ENCODE measurements at places on chromosomes 6 and 20. TPM values are rescaled to one million over a fixed set of nuclear protein-coding genes. Genes with fewer than 3 reads are reported as not detected.

DNA sequence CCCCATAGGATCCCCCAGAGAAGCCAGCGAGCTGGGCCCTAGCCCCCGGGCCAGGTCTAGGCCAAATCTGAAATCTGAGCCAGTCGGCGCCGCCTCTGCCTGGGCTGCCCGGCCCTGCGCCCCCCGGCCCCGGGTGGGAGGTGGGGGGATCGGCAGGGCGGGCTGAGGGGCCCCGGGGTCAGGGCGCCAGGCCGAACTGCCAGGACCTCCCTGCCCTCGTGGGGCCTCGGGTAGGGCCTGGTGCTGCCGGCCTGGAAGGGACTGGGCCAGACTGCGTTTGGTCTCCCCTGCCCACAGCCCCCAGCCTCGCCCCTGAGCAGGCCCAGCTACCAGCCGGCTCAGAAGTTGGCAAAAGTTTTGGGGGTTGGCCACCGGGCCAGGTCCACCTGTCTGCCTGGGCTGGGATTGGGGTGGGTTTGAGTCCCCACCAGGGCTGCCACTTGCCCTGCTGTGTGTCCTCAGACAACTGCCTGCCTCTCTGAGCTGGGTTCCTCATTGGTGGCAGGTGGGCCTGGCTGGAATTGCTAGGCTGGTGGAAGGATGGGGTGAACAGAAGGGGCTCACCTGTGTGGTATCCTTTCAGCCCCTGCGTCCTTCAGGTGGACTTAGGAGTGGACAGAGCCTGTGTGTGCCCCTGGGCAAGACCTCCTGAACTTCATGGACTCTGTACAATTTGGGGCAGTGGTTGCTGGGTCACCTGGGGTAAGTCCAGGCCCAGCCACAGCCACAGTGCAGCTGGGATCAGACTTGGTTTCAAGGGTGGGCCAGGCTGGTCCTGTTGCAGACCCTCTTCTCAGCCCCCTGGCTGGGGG is 801 bp downstream of the SRC start:
- no peak for DNase-seq
- no peak overlapping the region for H3K27ac ChIP-seq
- peaks cover 22% of the 10 kb centered on the region for H3K4me1 ChIP-seq
- H3K4me3 ChIP-seq, result no peak overlapping the region
- H3K36me3 ChIP-seq, result no peaks in the 10 kb centered on the region
- H3K27me3 ChIP-seq, result no peaks in the 10 kb centered on the region

DNA sequence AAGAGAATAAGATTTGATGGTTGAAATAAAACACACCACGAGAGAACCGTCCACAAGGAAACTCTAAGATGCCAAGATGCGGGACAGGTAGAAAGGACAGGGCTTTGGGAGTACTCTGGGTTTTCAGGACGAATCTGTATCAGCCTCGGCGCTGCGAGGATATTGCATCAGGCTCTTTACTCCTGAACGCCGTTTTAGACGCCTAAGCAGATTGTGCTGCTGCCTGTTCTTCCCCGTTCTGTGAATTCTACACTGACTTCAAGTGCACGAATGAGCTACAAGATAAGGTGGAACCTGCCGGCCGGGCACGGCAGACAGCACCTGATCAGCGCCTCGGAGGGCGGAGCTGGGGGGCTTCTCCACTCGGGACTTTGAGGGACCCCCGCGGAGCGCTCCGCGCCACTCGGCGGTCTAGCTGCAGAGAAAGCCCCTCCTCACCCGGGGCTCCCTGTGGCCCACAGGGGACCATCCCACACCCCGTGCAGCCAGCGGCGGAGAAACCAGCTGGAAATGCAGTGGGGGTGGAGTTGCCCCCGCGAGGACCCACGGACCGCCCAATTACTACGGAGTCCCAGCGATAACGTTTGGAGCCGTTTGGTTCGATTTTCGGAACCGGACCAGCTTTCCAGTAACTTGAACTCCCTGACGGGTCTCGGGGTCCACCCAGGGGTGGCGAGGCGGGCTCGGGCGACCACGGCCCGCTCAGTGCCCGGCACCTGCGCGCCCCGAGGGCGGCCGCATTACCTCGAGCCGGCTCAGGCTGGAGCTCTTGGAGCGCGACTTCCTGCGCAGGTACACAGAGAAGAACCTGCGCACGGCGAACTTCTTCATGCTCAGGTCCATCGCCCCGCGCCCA is 646 bp downstream of the RPS6KA2 start:
- no peak overlapping the region for H3K27ac ChIP-seq
- H3K27me3 ChIP-seq, result peaks cover 63% of the 10 kb centered on the region
- peaks cover 21% of the 10 kb centered on the region for H3K4me1 ChIP-seq
- H3K36me3 ChIP-seq, result no peaks in the 10 kb centered on the region
- peak overlapping the region; percentile 75 for H3K4me3 ChIP-seq

DNA sequence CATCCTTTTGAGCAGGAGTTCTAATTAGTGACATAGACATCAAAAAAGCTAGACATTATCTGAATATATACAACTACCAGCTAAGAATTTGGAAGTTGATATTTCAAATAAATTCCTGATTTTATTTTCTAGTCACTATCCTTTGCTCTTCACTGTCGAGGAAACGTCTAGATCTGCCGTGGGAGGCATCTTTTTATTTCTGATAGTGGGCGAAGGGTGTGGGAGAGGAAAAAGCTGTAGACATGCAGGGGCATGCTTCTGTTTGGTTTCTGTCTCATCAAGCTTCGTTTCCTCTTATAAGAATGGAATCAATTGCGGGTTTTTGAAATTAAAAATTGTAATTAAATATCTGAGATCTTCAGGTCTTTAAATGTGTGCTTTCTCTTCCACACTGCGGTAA is 16.2 kb upstream of the C6orf118 start:
- H3K4me3 ChIP-seq, result no peak overlapping the region
- no peaks in the 10 kb centered on the region for H3K4me1 ChIP-seq
- H3K27ac ChIP-seq, result no peak overlapping the region
- no peaks in the 10 kb centered on the region for H3K27me3 ChIP-seq
- DNase-seq, result no peak

DNA sequence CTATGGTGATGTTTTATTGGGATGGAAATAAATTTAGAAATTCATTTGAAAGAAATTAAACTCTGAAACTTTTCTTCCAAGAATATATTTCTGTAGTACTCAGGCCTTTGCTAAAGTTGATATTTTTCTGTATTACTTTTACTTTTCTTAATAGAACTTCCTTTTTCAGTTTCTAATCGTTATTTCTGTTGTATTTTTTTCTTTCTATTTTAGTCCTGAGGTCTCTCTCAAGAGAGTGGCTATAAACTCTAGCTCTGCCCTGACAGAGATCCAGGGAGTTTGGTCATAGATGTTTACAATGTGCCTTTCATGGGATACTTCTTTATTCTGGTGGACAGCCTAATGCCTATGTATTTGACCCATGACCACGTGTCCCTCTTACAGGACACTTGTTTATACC is 51.0 kb downstream of the OR2B6 start:
- H3K27me3 ChIP-seq, result peaks cover 12% of the 10 kb centered on the region
- no peak for DNase-seq
- H3K4me1 ChIP-seq, result peaks cover 5% of the 10 kb centered on the region
- H3K36me3 ChIP-seq, result no peaks in the 10 kb centered on the region
- no peak overlapping the region for H3K27ac ChIP-seq

The CD93 gene
- total RNA-seq, result 0.04 TPM

DNA sequence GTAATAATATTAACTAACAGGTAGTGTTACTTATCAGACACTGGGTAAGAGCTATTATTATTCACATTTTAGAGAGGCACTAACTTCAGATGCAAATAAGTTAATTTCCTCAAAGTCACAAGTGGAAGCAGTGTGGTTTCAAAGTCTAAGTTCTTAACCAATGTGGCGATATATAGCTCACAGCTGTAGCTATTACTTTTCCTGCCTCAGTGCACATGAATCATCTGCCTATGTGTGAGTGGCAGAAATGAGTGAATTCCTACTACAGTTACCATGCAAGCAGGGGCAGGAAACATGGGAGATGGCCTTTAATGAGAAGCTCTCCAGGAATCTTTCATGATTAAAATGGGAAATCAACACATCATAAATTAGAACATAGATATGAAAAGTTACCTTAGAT is 126.2 kb upstream of the EYA4 start:
- no peak overlapping the region for H3K4me3 ChIP-seq
- H3K4me1 ChIP-seq, result no peaks in the 10 kb centered on the region
- H3K27ac ChIP-seq, result no peak overlapping the region
- H3K27me3 ChIP-seq, result no peaks in the 10 kb centered on the region

DNA sequence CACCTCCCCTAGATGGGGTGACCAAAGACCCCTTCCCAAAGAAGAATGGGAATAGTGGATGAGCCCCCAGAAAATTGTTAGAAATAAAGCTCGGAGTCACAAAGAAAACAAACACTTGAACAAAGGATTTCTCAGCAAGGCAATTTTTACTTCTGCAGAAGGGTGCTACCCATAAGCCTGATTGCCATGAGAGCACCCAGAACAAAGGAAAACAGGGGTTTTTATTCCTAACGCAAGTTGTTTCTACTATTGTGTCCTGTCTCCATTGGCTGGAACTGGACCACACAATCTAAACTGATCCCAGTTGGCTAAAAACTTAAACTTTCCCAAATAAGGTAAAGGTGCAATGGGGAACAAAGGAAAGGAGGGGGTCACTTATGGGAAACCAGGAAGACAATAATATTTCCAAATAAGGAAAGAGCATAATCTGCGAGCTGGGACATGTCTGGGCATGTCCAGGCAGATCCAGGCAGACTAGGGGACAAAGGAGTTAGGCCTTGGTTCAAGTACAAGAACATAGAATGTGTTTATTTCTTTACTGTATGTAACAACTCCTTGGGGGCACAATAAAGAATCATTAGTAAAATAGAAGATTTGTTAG is 20.0 kb downstream of the HLA-B start:
- H3K4me1 ChIP-seq, result peaks cover 20% of the 10 kb centered on the region
- no peak for DNase-seq
- H3K27ac ChIP-seq, result no peak overlapping the region
